ENCODE measurements at places on chromosomes 4 and X. TPM values are rescaled to one million over a fixed set of nuclear protein-coding genes. Genes with fewer than 3 reads are reported as not detected.

DNA sequence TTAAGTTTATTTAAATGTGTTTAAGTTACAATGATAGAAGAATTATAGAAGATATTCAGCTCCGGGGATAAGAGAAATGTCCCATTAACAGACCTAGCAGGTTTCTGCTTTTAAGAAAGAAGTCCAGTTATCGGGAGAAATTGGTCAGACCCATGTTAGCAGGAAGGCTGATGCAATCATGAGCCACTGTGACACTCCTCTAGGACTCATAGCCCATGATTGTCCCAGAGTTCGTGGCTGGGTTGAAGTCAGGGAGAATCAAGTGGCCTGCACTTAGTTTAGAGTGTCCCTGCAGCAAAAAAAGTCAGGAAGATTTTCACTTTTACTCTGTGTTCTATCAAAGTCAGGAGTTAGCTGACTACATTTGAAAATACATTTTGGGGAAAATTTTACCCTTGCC lies 72.0 kb downstream of the TMEM144 start:
- DNase-seq, result no peak
- no peaks in the 10 kb centered on the region for H3K36me3 ChIP-seq
- no peaks in the 10 kb centered on the region for H3K4me1 ChIP-seq
- H3K27ac ChIP-seq, result no peak overlapping the region
- no peaks in the 10 kb centered on the region for H3K27me3 ChIP-seq

Gene MAGEA12
- not detected for total RNA-seq

Gene PAGE4
- not detected for total RNA-seq

- H3K27me3 ChIP-seq, result no peaks in the 10 kb centered on the region
- peaks cover 35% of the 10 kb centered on the region for H3K36me3 ChIP-seq
- DNase-seq, result no peak
These were observed 339.1 kb downstream of the ARHGAP10 start for GRCh38 chr4:148071009-148071408.

DNA sequence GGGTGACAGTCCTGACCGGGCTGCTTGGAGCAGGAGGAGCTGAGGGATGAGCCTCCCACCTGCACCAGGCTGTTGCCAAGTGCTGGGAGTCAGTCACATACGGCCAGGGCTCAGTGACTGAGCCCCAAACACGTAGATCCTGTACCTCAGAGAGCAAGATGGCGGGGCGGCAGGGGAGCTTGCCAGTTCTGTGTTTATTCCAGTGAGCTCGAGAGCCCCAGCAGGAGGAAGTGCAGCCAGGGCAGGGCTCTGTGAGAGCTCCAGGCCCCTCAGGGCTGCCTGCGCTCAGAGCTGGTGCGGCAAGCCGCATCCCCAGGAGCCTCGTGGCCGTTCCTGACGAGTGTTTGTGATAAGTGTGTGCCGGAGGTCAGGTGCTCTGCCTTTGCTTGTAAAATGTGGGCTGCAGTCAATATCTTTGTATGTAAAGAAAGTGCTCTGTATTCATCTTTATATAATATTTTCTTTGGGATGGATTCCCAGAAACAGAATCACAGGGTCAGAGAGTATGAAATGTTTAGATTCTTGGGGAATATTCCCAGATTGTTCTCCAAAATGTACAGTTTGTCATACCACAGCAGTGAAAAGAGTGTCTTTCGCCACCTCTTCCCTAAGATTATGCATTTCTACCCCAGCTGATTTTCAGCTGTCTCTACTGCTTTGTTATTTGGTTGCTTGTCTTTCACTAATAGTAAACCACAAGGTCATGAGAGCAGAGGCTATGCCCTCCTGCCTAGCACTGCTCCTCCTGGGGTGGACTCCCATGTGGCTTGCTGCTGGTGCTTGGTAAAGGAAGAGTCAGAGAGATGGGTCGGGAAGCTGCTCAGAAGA lies 50.3 kb downstream of the NELFA start:
- no peak for DNase-seq
- peaks cover 88% of the 10 kb centered on the region for H3K36me3 ChIP-seq
- no peaks in the 10 kb centered on the region for H3K27me3 ChIP-seq
- H3K4me3 ChIP-seq, result no peak overlapping the region
- H3K27ac ChIP-seq, result no peak overlapping the region
- H3K4me1 ChIP-seq, result no peaks in the 10 kb centered on the region

- DNase-seq, result no peak
- H3K27me3 ChIP-seq, result no peaks in the 10 kb centered on the region
- no peak overlapping the region for H3K4me3 ChIP-seq
- H3K27ac ChIP-seq, result no peak overlapping the region
- H3K36me3 ChIP-seq, result peaks cover 14% of the 10 kb centered on the region
These were observed 1479.5 kb downstream of the PCDH7 start for GRCh38 chr4:32199639-32200038.

- no peaks in the 10 kb centered on the region for H3K4me1 ChIP-seq
- no peak overlapping the region for H3K27ac ChIP-seq
- no peak for DNase-seq
- no peaks in the 10 kb centered on the region for H3K36me3 ChIP-seq
- no peaks in the 10 kb centered on the region for H3K27me3 ChIP-seq
- no peak overlapping the region for H3K4me3 ChIP-seq
These were observed 84.6 kb downstream of the NDST4 start for GRCh38 chr4:115028682-115029410.

Gene LRIT3
- total RNA-seq, result 0.09 TPM

DNA sequence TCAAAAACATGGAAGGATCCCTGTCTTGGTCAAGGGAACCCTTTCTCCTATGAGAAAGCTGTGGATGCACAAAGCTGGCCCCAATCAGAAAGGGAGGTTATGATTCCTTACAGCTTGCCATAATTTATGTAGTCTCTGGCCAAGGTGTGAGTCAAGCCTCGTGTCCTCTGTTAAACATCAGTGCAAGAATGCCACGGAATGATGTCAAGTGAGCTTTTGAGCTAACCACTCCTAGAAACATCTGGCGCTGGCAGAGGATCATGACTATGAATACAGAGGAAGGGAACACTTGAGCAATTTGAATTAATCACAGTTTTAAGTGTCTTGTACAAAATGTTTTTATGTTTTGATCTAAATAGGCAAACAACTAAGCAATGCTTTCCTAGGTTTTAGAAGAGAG lies 51.5 kb upstream of the RAP2C start:
- no peak overlapping the region for H3K4me3 ChIP-seq
- H3K4me1 ChIP-seq, result no peaks in the 10 kb centered on the region
- no peaks in the 10 kb centered on the region for H3K36me3 ChIP-seq
- DNase-seq, result no peak
- H3K27me3 ChIP-seq, result no peaks in the 10 kb centered on the region
